ENCODE measurements at places on chromosomes 1 and 21.

- DNase-seq: no peak
Measured at GRCh38 chr1:89133747-89134146, 7.8 kb upstream of the GBP2 start.

GRCh38 chr1:208227366-208227765, 16.8 kb downstream of the PLXNA2 start:
- no peak for DNase-seq

GRCh38 chr1:89605692-89606091, 27.2 kb upstream of the LRRC8C start:
- no peak for DNase-seq

- DNase-seq: no peak
Measured at GRCh38 chr1:68565923-68566322, 69.0 kb upstream of the DEPDC1 start.

DNA sequence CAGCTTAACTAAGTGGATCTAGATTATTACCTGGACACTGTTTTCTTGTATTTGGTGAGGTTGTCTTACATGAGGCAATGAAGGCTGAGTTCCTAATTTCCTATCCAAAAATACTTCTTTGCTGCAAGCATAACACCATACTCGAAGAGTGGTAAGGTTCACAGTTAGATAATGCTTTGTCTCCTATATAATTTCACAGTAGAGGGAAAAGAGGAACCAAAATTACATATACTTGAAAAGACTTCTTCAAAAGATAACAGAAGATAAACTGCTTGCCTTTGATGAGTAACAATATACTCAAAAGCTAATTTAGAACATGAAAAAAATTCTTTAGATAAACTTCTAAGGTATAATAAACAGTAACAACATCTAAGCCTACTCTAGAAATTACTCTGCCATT, 20.4 kb downstream of the USP33 start:
- no peak for DNase-seq

All from activated effector memory CD4-positive, alpha-beta T cell treated with anti-CD3 and anti-CD28 coated beads, Interleukin-2, amount 50 U/mL, for 16 hours (primary cell).